ENCODE measurements at places on chromosomes 12 and 14.

DNA sequence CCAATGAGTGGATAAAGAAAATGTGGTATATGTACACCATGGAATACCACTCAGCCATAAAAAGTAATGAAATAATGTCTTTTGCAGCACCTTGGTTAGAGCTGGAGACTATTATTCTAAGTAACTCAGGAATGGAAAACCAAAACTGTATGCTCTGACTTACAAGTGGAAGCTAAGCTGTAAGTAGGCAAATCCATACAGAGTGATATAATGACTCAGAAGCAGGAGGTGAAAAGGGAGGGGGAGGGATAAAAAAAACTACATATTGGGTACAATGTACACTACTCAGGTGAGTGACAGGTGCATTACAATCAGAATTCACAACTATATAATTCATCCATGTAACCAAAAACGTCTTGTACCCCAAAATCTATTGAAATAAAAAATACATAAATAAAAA, 15.1 kb upstream of the CLEC1A start:
- no peak for DNase-seq

DNA sequence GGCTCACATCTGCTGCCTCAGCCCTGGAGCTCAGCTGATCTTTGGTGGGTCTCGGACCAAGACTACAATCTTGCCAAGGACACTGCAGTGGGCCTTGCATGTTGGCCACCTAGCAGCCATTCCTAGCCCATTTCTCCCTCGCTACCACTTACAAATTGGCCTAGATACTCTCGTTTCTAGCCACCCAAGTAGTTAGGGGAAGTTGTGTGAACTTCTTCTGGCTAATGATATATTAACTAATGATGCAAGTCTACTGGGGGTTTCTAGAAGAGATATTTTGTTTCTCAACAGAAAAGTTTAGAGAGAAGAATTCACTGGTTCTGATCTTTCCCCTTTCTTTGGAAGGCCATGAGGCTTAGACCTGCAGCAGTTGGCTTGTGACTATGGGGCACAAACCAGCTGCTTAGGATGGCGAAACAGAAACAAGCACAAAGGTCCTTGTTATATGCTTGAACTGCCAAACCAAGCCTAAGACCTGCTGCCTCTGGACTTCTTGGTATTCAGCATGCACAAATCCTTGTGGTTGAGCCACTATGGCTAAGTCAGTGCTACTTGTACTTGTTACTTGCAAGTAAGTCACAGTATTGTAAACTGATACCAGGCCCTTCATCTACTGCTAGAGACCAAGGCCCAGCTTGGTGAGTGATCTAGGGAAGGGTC, 30.5 kb upstream of the GPATCH2L start:
- no peak for DNase-seq

DNA sequence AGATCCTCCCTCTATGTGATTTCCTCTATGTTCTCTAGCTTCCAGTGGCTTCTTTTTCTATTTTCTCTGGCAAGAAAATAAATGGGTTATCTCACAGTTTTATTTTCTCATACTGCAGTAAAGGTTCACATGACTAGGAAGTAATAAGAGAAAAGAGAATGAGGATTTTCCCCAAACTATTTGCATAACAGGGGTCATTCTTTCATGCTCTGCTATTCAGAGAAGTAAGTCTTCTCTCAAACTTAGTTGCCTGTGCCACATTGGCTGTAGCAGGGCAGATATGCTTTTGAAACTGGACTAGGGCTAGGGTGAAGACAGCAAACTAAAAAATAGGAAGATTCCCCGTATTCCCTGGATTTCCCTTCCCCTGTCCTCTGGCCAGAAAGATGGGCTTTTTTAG, 57.4 kb downstream of the ACSM4 start:
- DNase-seq: no peak

GRCh38 chr14:68784226-68784910, 8.5 kb downstream of the ZFP36L1 start:
- no peak for DNase-seq

DNA sequence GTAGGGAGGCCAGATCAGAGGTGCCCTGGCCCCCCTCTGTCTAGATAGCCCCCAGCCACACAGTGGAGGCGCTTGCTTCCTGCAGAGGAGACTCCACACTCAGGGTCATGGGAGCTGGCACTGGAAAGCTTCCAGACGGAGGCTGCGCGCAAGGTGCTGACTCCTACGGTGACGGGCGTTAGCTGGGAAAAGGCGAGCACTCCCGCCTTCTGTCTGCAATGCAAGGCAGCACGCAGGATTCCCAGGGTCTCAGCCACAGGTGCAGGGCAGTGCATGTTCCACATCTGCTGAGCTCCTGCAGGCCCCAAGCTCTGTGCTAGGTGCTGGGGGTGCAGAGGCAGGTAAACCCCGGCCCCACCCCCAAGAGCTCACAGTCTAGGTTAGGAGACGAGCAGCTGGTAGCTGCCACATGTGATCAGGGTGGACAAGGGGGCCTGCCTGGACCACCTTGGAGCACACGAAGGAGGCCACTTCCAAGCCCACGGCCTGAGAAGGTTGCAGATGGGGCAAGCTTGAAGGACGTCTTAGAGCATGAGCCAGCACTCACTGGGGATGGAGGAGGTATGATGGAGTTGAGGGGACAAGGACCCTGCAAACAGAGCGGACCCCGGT, 310.9 kb upstream of the DIO3 start:
- DNase-seq: no peak

DNA sequence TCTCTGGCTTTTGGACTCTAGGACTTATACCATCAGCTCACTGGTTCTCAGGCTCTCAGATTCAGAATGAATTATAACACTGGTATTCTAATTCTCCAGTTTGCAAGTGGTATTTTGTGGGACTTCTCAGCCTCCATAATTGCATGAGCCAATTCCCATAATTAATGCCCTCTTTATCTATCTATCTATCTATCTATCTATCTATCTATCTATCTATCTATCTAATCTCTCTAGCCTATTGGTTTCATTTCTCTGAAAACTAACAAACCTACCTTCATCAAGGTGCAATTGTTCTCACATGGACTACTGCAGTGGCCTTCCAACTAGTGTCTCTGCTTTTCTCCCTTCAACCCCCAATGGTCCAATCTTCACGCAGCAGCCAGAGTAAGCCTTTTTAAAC, 507.4 kb downstream of the ETNK1 start:
- DNase-seq: no peak

DNA sequence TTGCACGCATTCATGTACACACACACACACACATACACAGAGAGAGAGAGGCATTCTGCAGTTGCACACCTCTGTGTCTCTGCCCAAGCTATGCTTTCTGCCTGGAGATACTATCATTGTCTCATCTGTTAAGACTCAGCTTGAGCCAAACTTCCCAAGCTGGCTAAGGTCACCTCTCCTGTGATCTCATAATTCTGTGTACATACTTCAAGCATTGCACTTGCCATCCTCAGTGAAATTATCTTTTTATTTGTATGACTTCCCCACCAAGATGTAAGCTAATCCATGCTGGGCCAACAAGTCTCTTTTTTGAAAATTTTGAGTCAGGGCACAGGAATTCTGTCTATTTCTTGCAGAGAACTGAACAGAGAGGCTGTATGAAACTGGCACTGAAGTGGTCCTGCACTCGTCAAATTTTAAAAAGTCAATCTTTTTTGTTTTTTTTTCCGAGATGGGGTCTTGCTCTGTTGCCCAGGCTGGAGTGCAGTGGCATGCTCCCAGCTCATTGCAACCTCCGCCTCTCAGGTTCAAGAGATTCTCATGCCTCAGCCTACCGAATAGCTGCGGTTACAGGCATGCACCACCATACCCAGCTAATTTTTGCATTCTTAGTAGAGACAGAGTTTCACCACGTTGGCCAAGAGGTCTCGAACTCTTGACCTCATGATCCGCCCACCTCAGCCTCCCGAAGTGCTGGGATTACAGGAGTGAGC, 44.3 kb downstream of the TMTC1 start:
- no peak for DNase-seq

GRCh38 chr14:31510222-31510621, 22.4 kb upstream of the GPR33 start:
- DNase-seq: no peak

GRCh38 chr14:64232095-64232838, 61.9 kb downstream of the ESR2 start:
- DNase-seq: no peak

DNA sequence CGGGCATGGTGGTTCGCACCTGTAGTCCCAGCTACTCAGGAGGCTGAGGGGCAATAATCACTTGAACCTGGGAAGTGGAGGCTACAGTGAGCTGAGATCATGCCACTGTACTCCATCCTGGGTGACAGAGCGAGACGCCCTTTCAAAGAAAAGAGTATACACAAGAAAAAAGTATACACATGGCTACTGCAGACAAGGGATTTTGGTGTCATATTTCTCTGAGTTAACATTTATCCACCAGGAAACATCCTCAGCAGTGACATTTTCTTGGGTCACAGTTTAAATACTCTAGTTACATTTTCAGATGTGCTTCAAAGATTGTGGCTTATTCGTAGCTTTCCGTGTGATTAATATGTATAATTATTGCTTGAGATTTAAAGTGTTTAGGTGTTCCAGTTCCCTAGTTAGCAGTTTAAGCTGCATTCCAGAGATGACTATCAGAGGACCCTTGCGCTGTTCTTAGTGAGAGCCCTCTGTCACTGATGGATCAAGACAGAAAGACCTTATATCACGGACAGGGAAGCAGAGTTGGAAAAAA, 4.7 kb upstream of the PPP2R5E start:
- no peak for DNase-seq

GRCh38 chr14:101480747-101481530, 80.4 kb upstream of the DIO3 start:
- DNase-seq: no peak

- no peak for DNase-seq
These were observed 439.1 kb downstream of the NPAS3 start for GRCh38 chr14:33377596-33378390.

GRCh38 chr12:88153959-88154358, 11.9 kb downstream of the TMTC3 start:
- DNase-seq: no peak

- DNase-seq: no peak
These were observed 29.6 kb upstream of the OR5AU1 start for GRCh38 chr14:21185491-21185890.

DNA sequence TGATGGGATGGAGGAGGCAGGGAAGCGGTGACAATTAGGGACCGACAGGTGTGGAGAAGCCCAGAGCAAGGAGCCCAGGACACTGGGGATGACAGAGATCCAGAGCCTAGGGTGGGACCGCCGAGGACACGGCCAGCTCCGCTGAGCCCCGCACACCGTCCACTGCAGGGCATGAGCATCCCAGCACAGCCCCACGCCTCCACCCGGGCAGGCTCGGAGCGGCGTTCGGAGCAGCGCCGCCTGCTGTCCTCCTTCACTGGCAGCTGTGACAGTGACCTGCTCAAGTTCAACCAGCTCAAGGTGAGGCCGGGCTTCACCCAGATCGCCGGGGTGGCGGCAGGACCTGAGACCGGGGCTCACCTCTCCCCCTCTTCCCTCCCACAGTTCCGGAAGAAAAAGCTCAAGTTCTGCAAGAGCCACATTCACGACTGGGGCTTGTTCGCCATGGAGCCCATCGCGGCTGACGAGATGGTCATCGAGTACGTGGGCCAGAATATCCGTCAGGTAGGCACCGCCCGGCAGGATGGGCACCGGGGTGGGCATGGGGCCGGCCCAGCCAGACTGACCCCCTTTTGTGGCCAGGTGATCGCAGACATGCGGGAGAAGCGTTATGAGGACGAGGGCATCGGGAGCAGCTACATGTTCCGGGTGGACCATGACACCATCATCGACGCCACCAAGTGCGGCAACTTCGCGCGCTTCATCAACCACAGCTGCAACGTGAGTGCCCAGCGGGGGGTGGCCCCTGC, 23.7 kb downstream of the SETD1B start:
- no peak for DNase-seq

- DNase-seq: no peak
These were observed 91.6 kb downstream of the EGLN3 start for GRCh38 chr14:33859306-33859705.

DNA sequence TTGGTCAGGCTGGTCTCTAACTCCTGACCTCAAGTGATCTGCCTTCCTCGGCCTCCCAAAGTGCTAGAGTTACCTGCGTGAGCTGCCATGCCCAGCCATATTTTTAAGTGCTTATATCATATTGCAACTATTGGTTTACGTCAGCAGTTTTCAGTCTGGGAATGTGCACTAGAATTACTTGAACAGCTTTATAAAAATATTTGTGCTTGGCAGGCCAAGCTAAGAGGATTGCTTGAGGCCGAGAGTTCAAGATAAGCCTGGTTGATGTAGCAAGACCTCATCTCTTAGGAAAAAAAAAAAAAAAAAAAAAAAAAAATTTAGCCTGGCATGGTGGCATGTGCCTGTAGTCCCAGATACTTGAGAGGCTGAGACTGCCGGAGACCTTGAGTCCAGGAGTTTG, 17.1 kb downstream of the KIAA0586 start:
- no peak for DNase-seq

GRCh38 chr12:14278294-14278953, 87.1 kb upstream of the ATF7IP start:
- DNase-seq: no peak

DNA sequence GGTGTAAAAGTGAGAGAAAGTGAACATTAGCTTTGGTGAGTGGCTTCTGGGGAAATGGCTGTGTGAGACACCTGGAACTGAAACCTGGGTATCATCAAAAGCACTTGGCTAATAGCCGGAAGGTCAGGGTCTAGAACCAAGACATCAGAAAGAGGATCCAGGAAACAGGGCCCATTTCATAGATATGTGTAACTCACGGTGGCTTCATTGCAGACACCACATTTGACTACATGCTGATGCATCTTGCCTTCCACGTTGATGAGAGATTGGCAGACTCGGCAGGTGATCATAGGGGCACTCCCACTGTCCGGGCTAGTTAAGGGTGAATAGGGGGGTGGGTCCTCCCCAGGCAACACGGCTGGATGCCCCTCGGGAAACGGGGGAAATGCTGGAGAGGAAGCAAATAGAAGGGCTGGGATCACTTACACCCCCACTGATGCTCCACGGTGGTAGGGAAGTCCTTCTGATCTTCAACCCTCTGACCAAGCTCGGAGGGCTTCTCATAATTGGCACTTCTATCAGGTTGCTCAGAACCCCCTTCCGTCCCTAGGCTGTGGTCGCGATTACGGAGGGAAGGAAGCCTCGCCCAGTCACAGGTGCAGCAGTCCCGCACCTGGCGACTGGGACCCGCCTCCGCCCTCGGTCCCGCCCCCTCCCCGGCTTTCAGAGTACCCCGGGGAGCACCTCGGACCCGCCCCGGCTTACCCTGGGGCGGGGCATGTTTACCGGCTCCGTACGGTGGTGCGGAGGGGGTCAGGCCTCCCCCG, 593 bp downstream of the PIP4P1 start:
- DNase-seq: no peak

GRCh38 chr12:48104531-48104930, 1.3 kb downstream of the SENP1 start:
- no peak for DNase-seq

- DNase-seq: no peak
These were observed at the start of gene ESRRB for GRCh38 chr14:76375947-76376404. Gene ESRRB (plus strand): TSS chr14:76376137. CDS start chr14:76376402, 265 bp downstream.

DNA sequence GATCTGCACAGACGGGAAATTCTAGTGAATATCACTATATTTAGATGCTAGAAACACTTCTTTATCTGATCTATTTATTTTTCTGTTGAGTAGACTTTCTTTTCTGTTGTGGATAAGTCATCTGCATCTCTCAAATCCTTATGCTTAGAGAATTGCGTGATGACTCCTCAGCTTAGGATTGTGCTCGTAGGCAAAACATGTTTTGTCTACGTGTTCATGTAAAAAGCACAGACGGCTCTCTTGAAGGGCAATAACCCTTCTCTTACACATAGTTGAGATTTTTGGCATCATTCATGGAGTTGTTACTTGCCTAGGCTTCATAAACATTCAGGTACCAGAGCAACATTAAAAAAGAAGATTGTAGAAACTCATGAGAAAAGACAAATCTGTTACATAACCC, 18.6 kb downstream of the PPFIBP1 start:
- no peak for DNase-seq

GRCh38 chr14:96056509-96057422, 17.6 kb downstream of the C14orf132 start:
- no peak for DNase-seq
